Placental pericyte (primary cell): ENCODE measurements at places on chromosomes 6 and 20. TPM values are rescaled to one million over a fixed set of nuclear protein-coding genes. Genes with fewer than 3 reads are reported as not detected.

Gene GLP1R
- total RNA-seq = not detected in 2 replicates

Gene QRSL1
- 7.7 and 12.7 TPM in 2 replicates for total RNA-seq

Gene C4A
- total RNA-seq = 1.7 and 10.3 TPM in 2 replicates

Gene BACH2
- total RNA-seq = 0.29 and 1.3 TPM in 2 replicates

Gene RTEL1
- total RNA-seq = 24.5 and 29.5 TPM in 2 replicates

Gene SLC35F1
- total RNA-seq = under 0.01 TPM in 1 of 2 replicates, not detected in the other

Gene PNLDC1
- total RNA-seq = not detected in 2 replicates

Gene SLPI
- not detected in 2 replicates for total RNA-seq

Gene GRIK2
- total RNA-seq = 0.44 and 10.6 TPM in 2 replicates

Gene CAP2
- total RNA-seq = 23.6 and 35.4 TPM in 2 replicates

Gene PPP1R16B
- total RNA-seq = 0.14 TPM in 1 of 2 replicates, not detected in the other

Gene RAD21L1
- 0.57 and 0.66 TPM in 2 replicates for total RNA-seq

Gene NPBWR2
- total RNA-seq = not detected in 2 replicates

Gene CD24
- 4.9 TPM in 1 of 2 replicates, not detected in the other for total RNA-seq

Gene SLC32A1
- not detected in 2 replicates for total RNA-seq

Gene PI3
- 0.44 TPM in 1 of 2 replicates, not detected in the other for total RNA-seq

Gene CST4
- total RNA-seq = 10.7 TPM in 1 of 2 replicates, not detected in the other

Gene AKAP12
- total RNA-seq = 46.8 and 74.4 TPM in 2 replicates

Gene DZANK1
- 1.3 and 1.7 TPM in 2 replicates for total RNA-seq

Gene KIAA1755
- 0.22 and 1.7 TPM in 2 replicates for total RNA-seq

Gene CCDC170
- total RNA-seq = under 0.01 and 1.0 TPM in 2 replicates

Gene SEMG1
- not detected in 2 replicates for total RNA-seq

Gene EYA4
- total RNA-seq = 0.22 and 0.57 TPM in 2 replicates

Gene ARG1
- not detected in 2 replicates for total RNA-seq
